Mesothelial cell of epicardium (in vitro differentiated cells): ENCODE measurements at places on chromosomes 1 and 21. TPM values are rescaled to one million over a fixed set of nuclear protein-coding genes. Genes with fewer than 3 reads are reported as not detected.

- no peak for DNase-seq
These were observed 141.3 kb downstream of the ZZZ3 start for GRCh38 chr1:77541162-77541545.

DNA sequence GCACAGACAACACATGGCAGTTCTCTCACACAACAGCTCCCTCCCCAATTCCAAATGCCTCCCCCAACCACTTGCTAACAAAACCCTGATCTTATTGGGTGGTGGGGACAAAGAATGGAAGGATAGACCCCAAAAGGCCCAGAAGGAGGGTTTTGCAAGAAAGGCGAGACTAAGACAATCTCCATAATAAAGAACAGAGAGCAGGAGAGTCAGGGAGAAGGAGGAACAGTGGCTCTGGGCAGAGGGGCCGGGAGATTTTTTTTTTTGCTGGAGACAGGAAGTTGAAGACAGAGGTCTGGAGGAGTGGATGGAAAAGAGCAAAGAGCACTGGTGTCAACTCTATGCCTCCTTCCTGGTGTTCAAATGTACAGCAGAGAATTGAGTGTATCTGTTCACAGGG is 6.5 kb upstream of the C1QA start:
- DNase-seq: no peak

GRCh38 chr21:46208761-46209721 is 19.5 kb downstream of the LSS start:
- no peak for DNase-seq

DNA sequence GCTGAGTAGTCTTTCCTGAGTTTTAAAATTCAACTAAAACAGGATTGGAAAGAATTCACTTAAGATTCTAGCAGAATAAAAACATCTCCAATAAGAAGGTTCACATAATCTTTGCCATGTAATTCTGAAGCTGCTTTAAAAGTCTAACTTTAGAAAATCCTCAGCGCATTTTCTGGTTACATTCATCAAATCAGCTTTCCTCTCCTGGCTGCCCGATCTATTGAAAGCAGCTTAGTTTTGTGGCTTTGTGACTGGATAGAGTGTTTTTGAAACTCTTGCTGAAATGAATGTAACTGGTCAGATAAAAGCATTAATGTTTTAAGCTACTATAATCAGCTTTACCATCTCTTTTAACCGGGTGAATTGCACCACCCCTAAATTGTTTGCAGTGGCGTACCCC is 66.8 kb downstream of the DOP1B start:
- no peak for DNase-seq

The TSPEAR gene
- 0.09 to 0.11 TPM (median 0.11 TPM) in 3 replicates for total RNA-seq

The CR1 gene
- total RNA-seq: 0.09 to 0.16 TPM (median 0.09 TPM) in 3 replicates

GRCh38 chr1:61132645-61133334 is 50.4 kb downstream of the NFIA start:
- DNase-seq: no peak

The CYP2J2 gene
- 2.8 to 3.1 TPM (median 2.9 TPM) in 3 replicates for total RNA-seq

GRCh38 chr1:202662081-202662480 is 48.2 kb downstream of the SYT2 start:
- DNase-seq: no peak

GRCh38 chr1:212466898-212467650 is 34.4 kb downstream of the NENF start:
- DNase-seq: no peak

DNA sequence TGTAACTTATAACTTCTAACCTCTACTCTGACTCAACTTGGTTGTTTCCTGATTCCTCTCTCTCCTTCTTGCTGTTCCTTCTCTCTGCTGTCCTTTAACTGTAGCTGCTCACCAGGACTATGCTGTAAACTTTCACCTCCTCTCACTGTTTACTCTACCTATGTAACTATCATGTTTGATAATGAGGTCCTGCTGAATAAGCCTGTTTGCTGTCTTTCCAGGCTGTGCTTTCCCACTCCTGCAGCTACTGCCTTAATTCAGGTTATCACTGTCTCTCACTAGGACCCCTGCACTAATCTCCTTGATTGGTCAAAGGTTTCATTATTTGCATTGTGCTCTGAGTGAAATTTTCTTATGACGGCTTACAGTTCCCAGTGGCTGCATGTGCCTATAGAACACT is 633.9 kb upstream of the PTBP2 start:
- no peak for DNase-seq

DNA sequence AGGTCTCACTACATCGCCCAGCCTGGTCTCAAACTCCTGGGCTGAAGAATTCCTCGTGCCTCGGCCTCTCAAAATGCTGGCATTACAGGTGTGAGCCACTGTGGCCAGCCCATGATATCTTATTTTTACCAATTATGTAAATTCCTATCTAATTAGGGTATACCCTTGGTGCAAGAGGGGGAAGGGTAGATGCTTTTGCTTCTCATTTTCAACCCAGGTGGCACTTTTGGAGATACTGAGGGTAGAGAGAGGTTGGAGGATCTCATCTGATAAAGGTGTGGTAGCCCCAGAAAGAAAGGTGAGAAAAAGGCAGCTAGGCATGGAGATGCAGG is 17.4 kb downstream of the ENSA start:
- DNase-seq: no peak

- no peak for DNase-seq
These were observed 80.9 kb downstream of the PCBP3 start for GRCh38 chr21:45724345-45724961.

DNA sequence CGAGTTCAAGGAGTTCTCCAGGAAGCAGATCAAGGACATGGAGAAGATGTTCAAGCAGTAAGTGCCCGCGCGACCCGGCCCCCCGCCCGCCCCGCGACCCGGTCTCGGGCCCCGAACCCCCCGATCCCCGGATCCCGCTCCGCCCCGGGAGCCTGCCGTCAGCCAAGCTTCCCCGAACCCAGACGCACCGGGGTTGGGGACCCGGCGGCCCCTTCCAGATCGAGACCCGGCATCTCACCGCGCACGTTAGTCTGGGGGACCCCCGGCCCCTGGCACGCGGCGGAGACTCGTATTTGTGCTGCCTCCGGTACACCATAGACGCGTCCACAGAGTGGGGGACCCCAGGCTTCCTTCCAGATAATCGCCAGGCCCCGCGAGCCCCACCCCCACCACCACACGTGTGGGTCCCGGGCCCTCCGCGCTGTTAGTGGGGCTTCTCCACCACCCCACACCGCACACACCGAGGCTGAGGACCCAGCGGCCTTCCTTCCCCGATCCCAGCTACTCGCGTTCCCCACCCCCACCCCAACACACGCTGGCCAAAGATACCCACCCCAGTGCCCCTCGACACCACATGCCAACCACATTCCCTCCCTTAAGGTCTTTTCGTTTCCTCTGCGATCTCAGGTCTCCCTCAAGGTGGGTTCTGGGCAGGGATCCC is 665 bp downstream of the EFHD2 start:
- no peak for DNase-seq

- DNase-seq: no peak
These were observed 14.5 kb downstream of the SLC6A17 start for GRCh38 chr1:110164725-110165350.
